ENCODE measurements at places on chromosomes 16 and 17.

DNA sequence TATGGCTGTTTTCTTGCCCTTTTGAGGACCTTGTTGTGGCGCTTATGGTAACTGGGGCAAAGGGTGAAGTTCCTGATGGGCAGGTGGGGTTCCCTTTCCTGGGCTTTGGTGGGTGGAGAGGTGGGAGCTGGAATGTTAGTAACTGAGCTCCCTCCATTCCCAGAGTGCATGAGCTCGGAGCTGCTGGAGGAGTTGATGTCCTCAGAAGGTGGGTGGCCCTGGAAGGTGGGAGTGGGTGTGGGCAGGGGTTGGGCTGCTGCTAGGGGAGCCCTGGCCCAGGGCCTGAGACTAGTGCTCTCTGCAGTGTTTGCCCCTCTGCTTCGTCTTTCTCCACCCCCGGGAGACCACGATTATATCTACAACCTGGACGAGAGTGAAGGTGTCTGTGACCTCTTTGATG lies 1.2 kb upstream of the ELMO3 start:
- no peak for DNase-seq

GRCh38 chr16:8796469-8797363 lies 723 bp downstream of the TMEM186 start:
- no peak for DNase-seq

GRCh38 chr16:3670711-3671110 lies 16.2 kb downstream of the DNASE1 start:
- no peak for DNase-seq

DNA sequence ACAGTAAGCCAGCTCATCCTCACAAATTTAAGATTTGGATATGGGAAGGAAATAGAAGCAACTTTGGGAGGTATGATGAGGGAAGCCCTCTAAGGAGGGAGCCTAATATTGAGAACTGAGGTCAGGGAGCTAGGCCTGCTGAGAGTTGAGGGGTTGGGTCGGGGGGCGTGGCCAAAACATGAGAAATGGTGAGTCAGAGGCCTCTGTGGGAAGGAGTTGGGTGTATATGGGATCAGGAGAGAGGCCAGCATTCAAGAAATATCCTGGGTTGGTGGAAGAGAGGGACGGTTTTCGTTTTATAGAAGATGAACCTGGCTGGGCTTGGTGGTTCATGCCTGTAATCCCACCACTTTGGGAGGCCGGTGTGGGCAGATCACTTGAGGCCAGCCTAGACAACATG lies 48.4 kb downstream of the CLEC16A start:
- DNase-seq, result no peak

DNA sequence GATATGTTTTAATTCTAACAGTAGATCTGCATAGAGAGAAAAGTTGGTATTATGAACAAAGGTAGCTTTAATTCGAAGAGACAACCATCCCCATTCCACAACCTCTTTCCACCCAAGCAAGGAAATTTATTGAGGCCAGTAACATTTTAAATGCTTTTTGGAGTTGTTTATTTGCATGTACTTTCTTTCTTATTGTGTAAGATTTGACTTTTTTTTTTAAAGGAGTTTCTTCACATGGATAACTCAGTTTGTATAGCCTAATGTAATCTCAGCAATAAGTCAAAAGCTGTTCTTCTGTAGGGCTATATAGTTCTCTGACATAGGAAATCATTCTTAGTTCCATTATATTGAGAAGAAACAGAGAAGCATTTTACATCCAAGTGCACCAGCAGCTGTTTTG lies 163.3 kb downstream of the PRKCA start:
- no peak for DNase-seq

DNA sequence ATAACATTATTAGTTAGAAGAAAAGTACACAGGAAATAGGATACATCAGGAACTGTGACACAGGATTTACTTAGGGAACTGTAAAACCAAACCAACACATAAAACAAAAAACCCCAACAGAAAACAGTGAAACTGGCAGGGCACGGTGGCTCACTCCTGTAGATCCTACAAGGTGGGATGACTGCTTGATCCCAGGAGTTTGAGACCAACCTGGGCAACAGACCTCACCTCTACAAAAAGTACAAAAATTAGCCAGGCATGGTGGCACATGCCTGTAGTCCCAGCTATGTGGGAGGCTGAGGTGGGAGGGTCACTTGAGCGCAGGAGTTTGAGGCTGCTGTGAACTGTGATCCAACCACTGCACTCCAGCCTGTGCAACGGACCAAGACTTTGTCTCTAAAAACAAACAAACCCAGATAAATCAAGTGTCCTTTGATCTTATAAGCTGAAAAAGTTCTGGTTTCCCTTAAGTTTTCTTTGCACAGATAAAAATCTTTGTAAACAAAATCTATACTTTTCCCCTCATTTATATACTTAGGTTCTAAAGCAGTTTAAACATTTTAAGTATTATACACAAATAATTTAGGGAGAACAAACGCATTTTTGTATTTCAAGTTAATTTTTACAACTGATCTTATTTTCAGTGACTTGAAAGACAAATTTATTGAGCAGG lies 111.5 kb upstream of the TOB1 start:
- no peak for DNase-seq

GRCh38 chr17:38579934-38580333 lies 25.8 kb downstream of the SRCIN1 start:
- peak; percentile 84 for DNase-seq

DNA sequence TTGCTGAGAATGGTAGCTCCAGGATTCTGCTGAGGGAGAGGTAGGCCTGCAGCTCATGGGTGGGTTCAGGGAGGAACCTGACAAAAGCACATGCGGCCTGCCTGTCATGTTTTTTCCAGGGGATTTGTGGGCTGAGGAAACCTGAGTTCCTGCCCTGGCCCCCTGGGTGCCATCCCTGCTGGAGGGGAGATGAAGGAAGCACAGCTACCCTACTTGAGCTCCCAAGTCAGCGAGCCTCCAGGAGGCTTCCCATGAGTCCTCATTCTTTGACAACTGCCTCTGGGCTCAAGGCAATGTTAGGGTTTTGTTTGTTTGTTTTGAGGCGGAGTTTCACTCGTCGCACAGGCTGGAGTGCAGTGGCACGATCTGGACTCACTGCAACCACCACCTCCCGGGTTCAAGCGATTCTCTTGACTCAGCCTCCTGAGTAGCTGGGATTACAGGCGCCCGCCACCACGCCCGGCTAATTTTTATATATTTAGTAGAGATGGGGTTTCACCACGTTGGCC lies 12.1 kb upstream of the FLYWCH1 start:
- DNase-seq, result no peak

DNA sequence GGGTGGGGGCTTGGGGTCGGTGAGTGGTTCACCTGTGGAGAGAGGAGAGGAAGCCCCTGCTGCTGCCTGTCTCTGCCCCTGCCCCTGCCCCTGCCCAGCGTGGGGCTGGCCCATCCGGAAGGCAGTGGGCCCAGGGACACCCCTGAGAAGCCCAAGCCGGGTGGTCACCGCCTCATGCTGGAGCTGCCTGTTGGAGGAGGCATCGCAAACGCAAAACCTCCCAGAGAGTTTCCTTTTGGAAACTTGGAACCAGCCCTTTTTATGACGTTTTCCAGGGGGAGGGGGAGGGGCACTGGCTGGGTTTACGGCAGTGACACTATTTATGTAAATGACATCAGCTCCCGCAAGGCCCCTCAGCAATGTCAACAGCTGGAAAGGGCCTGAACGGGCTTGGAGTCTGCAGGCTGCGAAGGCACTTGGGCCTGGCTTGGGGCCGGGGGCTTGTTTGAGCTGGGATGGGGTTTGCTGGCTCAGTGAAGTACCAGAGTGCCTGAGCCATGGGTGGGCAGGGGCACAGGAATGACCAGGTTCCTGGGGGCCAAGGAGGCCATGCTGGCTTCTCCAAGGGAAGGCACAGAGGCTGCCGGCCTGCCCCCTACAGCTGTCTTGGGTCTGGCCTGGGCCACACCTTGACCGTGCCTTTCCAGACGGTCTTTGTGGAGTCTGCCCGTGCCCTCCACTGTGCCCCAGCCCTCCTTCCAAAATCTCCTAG lies 219.5 kb downstream of the NTN1 start:
- no peak for DNase-seq

- DNase-seq, result no peak
Observed at GRCh38 chr16:66534376-66534799, 15.5 kb downstream of the TK2 start.

GRCh38 chr17:7295230-7296180 lies 1.1 kb upstream of the YBX2 start:
- no peak for DNase-seq

DNA sequence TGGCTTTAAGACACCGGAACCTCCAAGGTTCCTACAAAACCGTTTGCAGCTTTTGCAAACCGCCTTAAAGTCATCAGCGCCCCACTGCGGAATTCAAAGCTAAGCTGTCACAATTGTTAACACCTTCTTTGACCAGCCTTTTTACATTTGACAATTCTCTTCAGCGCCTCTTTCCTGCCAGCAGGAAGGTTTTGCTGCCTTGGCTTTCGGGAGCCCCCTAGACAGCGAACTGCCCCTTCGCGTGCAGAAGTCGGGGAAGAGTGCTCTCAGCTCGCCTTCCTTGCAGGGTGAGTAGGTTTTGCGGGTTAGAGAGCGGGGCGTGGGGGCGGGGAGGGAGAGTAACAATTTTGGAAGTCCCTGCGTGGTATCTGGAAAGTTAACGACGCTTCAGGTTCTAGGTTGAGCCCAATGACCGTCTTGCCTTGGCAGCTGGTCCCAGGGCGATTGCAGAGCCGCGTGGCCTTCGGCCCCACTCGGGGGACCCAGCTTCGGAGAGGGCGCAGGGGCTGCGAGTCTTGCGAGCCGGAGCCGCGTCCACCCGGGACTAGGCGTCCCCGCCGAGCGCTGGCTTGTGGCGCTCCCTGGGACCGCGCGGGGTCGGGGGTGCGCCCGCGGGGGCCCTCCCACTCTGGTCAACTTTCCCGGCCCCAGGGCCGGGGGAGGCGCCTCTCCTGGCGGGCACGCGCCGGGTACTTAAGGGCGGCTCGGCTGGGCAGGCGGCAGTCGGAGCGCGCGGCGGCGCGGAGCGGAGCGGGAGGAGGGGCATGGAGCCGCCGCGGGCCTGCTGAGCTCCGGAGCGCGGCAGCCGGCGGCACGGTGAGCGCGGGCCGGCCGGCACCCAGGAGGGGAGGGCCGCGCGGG lies at the start of gene HAS3:
HAS3 (plus strand) TSS at position 153 of the 861 bp plus-strand sequence. CDS start 3,743 bp downstream, outside the sequence.
- peak; percentile 53 for DNase-seq

GRCh38 chr16:87968541-87968940 lies 17.3 kb downstream of the BANP start:
- DNase-seq, result no peak

- DNase-seq, result no peak
Observed at GRCh38 chr16:68386628-68387027, 61.7 kb downstream of the SMPD3 start.

DNA sequence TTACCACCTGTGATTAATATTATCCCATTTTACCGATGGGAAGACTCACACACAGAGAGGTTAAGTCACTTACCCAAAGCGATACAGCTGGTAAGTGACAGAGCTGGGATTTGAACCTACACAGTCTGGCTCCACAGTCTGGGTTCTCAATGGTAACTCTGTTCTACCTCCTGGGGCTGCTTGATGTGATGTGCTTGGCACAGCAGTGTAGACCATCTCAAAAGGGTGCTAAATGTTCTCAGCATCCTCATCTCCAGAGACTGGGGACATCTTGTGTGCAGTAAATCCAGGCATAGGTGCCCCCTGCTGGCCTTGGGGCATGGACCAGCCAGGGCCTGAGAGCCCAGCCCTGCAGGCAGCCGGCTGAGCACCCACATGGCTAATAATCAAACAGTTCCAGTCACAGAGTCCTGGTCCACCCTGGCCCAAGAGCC lies 15.4 kb upstream of the KATNB1 start:
- DNase-seq, result peak; percentile 5

DNA sequence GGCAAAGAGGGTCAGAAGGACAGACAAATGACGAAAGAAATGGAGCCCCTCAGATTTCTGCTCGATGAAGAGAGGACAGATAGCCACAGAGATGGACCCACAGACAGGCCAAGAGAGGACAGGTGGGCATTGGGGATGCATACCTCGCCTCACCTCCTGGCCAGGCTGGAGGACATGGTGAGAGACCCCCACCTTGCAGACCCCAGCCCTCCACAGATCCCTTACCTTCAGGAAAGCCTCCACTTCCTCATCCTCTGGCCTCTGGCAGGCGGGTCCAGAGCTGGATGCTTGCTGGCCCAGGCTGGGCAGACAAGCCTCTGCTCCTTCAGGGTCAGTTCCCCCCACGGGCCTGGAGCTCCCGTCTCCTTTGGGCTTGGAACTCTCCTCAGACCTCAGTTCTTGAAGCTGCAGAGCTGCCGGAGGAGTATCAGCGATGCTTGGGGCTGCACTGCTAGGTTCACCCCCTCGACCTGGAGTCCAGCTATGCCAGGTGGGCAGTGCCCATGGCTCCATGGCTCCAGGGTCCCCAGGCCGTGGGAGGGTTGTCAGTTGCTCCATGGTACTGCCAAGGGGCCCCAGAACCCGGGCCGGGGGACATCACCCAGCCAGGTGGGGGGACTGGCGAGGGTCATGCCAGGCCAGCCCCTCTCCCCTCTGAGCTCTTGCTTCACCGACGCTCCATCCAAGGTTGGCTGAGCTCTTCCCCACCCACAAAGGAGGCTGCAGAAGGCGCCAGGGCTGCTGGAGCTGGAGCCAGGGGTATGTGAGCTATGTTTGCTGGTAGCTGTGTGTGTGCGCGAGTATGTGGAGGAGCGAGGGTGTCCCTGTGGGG lies 1.0 kb downstream of the TSPOAP1 start:
- no peak for DNase-seq

DNA sequence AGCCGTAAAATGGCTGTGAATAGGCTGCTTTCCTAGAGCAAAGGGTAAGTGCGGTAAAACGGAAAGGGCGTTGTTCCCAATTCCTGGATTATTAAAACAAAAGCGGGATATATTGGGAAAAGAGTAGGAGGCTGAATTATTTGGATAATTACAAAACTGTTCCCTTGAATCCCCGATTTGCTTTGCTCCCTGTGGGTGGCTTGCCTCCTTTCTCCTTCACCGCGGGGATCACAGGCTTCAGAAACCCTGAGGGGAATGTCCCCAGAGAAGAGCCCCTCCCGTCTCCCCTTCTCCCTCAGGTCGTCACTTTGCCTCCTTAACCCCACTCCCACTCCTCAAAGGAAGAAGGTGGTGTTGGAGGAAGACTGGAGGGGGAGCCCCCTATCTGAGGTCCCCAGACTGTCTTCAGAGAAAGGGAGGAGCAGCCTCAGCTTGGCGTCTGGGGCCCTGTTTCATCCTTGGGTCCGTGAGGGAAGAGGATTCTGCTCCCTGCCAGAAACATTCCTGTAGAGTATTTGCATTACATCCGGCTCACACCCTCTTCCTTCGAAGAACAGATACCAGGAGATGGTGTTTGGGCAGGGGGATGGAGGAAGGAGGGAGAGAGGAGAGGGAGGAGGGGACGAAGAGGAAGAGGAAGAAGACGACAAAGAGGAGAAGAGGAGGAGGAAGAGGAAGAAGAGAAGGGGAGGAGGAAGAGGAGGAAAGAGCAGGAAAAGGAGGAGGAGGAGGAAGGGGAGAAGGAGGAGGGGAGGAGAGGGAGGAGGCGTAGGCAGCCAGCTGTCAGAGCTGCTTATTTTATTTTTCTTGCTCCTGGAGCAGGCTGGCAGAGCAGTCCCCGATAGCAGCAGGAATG lies 31.8 kb downstream of the MRM1 start:
- no peak for DNase-seq

DNA sequence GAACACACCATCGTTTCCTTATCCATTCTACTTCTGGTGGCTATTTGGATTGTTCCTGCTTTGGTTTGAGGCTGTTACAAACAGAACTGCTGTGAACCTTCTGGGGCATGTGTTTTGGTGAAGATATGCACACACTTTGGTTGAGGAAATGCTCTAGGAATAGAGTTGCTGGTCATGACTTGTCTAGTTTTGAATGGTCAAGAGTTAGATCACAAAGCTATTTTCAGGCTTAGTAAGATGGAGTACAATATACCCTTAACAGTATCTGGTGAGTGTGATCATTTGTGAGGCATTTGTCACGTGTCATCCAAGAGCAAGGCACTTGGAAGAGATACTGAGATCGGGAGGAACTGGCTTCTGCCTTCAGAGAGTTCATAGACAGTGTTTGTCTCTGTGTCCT lies 47.0 kb upstream of the CACNG5 start:
- no peak for DNase-seq
